A673 (cell line): ENCODE measurements at places on chromosomes 6 and 20. TPM values are rescaled to one million over a fixed set of nuclear protein-coding genes. Genes with fewer than 3 reads are reported as not detected.

The TRIM31 gene
- not detected in 2 replicates for total RNA-seq

GRCh38 chr20:1669304-1669703 lies 11.7 kb upstream of the SIRPG start:
- no peaks in the 10 kb centered on the region for H3K36me3 ChIP-seq
- DNase-seq = peak; percentile 4
- H3K4me3 ChIP-seq = no peak overlapping the region
- no peaks in the 10 kb centered on the region for H3K27me3 ChIP-seq
- no peaks in the 10 kb centered on the region for H3K4me1 ChIP-seq

- H3K27ac ChIP-seq = no peak overlapping the region
- H3K36me3 ChIP-seq = no peaks in the 10 kb centered on the region
Measured at GRCh38 chr6:13985663-13986325, 61.0 kb downstream of the RNF182 start.

- no peak for DNase-seq
- H3K36me3 ChIP-seq = no peaks in the 10 kb centered on the region
- H3K4me1 ChIP-seq = no peaks in the 10 kb centered on the region
- H3K4me3 ChIP-seq = no peak overlapping the region
Measured at GRCh38 chr20:8803065-8803464, 265.8 kb upstream of the PLCB4 start.

GRCh38 chr6:18028332-18028731 lies 40.9 kb upstream of the KIF13A start:
- no peak for DNase-seq
- H3K4me1 ChIP-seq = no peaks in the 10 kb centered on the region
- H3K27ac ChIP-seq = no peak overlapping the region
- no peaks in the 10 kb centered on the region for H3K36me3 ChIP-seq
- no peak overlapping the region for H3K4me3 ChIP-seq

DNA sequence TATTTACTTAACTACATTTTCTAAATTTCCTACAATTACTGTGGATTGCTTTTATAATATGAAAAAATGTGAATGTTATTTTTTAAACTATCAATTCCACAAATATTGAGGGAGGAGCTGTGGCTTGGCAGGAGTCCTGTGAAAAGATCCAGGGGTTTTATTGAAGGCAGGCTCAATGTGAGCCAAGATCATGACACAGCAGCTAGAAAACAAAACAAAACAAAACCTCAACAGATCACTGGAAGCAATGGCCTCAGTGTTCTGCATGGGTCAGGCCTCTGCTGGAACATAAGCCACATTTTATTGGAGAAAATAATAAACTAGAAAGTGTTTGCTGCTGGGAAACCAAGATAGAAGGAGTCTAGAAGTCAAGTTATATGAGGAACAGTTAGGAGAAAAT lies 19.4 kb upstream of the RCAN2 start:
- no peaks in the 10 kb centered on the region for H3K4me1 ChIP-seq
- H3K27me3 ChIP-seq = no peaks in the 10 kb centered on the region
- no peak for DNase-seq
- no peak overlapping the region for H3K4me3 ChIP-seq
- no peaks in the 10 kb centered on the region for H3K36me3 ChIP-seq
- no peak overlapping the region for H3K27ac ChIP-seq

- H3K4me3 ChIP-seq = no peak overlapping the region
- H3K27me3 ChIP-seq = no peaks in the 10 kb centered on the region
- no peak for DNase-seq
- H3K4me1 ChIP-seq = peaks cover 5% of the 10 kb centered on the region
- H3K27ac ChIP-seq = no peak overlapping the region
Measured at GRCh38 chr6:3314176-3314575, 55.4 kb downstream of the PSMG4 start.
